ENCODE measurements at places on chromosomes 3 and 15.

DNA sequence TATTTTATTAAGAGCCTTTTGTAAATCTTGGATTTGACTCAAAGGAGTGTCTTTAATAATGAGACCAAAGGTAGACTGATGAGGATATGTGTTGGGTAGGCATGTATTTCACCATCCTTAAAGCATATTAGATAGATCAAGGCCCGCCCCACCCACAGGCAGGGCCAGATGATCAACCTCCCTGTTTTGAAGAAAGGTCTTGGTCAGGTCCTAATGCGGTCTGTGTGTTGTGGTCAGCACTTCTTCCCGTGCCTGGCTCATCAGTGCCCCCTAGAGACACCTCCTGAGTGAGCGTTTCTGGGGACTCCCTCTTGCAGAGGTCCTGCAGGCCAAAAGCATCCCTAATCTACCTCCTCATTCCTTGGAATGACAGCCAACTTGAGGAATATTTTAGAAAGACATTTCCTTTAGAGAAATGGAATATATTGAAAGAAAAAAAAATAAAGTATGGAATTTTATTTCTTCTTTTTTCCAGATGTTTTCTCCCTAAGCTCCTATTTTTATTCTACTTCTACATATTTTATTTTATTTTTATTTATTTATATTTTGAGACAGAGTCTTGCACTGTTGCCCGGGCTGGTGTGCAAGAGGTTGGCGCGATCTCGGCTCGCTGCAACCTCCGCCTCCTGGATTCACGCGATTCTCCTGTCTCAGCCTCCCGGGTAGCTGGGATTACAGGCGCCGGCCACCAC, 6.0 kb downstream of the TM4SF4 start:
- DNase-seq: no peak

DNA sequence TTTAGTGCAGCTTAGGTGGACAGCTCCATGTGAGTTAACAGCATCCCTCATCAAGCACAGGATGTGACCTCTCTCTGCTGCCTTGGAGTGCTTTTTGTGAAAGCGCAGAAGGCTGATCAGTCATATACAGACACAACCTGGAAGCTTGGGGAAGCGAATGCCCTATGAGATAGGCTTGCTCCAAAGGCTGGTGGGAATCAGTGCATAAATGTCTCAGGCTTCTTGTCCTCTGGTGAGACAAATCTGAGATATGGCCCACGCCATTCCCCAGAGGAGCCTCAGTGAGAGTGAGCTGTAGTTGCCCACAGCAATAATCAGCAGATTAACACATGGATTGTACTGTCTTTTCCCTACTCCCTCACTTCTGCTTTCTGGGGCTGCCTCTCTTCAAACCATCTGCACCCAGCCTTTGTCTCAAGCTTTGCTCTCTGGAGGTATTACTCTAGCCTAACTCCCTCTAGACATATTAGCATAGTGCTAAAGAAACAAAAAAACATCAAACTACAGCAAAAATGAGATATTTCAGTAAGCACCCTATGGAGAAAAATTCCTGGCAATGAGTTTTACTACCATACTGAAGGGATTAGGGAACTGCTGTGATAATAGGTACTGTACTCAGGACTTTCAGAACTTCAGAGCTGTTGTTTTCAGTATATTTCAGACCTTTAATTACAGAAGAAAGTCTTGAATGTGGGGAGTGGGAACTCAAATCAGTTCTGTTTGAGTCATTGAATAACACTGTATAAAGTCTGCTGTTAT, 113.7 kb downstream of the OXSM start:
- DNase-seq: no peak

DNA sequence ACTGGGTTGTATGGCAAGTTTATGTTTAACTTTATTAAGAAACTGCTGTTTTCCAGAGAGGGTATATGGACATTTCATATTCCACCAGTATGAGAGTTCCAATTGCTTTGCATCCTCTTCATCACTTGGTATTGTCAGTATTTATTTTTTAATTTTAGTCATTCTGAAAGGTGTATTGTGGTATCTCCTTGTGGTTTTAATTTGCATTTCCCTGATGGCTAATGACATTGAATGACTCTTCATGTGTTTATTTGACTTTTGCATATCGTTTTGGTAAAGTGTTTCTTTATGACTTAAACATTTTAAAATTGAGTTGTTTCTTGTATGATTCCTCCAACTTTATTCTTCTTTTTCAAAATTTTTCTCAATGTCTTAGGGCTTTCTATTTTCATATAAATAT, 44.4 kb downstream of the IL1RAP start:
- no peak for DNase-seq

GRCh38 chr15:61700803-61701202, 359.4 kb downstream of the VPS13C start:
- no peak for DNase-seq

All from central memory CD4-positive, alpha-beta T cell (primary cell).